ENCODE measurements at places on chromosomes 4 and X.

GRCh38 chr4:15270201-15270600 is 157.6 kb upstream of the C1QTNF7 start:
- no peak for DNase-seq

DNA sequence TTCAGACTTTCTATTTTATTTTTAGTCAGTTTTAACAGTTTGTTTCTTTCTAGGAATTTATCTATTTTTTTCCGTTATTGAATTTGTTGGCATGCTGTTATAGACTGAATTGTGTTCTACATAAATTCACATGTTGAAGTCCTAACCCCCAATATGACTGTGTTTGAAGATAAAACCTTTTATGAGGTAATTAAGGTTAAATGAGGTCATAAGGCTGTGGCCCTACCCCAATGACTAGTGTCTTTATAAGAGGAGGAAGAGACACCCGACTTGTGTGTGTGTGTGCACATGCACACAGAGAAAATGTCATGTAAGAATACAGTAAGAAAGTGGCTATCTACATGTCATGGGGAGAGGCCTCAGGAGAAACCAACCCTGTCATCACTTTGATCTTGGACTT is 146.3 kb downstream of the BRWD3 start:
- DNase-seq = no peak

DNA sequence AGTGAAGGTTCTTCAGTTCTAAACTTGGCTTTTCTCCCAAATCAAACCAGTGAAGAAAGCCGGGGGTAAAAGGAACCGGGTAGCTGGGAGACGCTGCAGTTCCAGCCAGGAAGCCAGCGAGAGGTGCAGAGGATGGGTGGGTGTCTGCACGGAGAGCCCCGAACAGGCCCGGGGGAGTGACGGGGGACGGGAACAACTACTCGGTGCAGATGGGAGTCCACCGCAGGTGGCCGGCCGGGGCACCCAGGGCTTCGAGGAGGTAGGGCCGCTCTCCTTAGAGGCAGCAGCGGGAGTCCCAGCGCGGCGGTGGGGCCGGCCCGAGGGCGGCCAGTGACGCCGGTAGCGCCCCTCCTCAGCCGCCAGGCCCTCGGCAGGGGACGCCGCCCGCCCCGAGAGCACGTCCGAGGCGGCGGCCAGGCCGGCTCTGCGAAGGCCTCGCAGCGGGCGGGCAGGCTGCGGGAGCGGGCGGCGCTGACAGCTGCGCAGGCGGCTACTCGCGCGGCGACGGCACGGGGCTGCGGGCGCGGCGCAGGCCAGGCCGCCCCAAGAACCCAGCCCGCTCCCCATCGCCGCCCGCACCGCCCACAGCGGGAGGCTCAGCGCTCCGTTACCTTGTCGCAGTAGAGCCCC is 449 bp downstream of the FBXL5 start:
- DNase-seq = peak; percentile 9

- no peak for DNase-seq
These were observed 92.0 kb upstream of the STS start for GRCh38 chrX:7055386-7056137.

GRCh38 chrX:107935200-107935599 is 47.0 kb downstream of the TEX13B start:
- DNase-seq = no peak
